Cortex of kidney (tissue), 1 donor: ENCODE measurements at places on chromosomes 4 and X.

- no peak for DNase-seq
Measured at GRCh38 chr4:122167369-122167768, 15.2 kb downstream of the BLTP1 start.

- no peak for DNase-seq
Measured at GRCh38 chr4:961351-962230, 11.8 kb downstream of the DGKQ start.

- DNase-seq: no peak
Measured at GRCh38 chrX:103562801-103563200, 22.5 kb upstream of the TCEAL4 start.

GRCh38 chr4:139085141-139085540 is 69.6 kb downstream of the NOCT start:
- no peak for DNase-seq

- no peak for DNase-seq
Measured at GRCh38 chr4:73844345-73844744, 7.9 kb downstream of the CXCL6 start.

DNA sequence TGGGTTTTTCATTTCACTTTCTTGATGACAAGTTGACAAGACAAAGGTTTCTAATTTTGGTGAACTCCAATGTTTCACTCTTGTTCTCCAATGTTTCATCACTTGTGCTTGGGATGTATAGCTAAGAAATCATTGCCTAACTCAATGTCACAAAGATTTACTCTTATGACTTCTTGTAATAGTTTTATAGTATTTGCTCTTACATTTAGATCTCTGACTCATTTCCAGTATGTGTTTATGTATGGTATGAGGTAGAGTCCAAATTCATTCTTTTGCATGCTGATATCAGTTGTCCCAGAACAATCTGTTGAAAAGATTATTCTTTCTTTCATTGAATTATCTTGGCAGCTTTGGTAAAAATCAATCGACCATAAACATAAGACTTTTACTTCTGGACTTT is 12.2 kb upstream of the NWD2 start:
- no peak for DNase-seq
